ENCODE measurements at places on chromosomes 12 and 14. TPM values are rescaled to one million over a fixed set of nuclear protein-coding genes. Genes with fewer than 3 reads are reported as not detected.
A peak's percentile ranks its signal among the peaks of the same experiment; 100 is the strongest.

DNA sequence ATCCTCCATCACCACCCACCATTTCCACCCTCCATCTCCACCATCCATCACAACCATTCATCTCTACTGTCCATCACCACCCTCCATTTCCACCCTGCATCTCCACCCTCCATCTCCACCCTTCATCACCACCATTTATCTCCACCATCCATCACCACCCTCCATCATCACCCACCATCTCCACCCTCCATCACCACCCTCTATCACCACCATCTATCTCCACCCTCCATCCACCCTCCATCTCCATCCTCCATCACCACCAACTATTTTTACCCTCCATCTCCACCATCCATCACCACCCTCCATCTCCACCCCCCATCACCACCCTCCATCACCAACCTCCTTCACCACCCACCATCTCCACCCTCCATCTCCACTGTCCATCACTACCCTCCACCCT, 4.7 kb upstream of the CEP170B start:
- no peaks in the 10 kb centered on the region for H3K4me1 ChIP-seq
- no peak for DNase-seq
- H3K27ac ChIP-seq = no peak overlapping the region
- no peaks in the 10 kb centered on the region for H3K36me3 ChIP-seq
- H3K4me3 ChIP-seq = no peak overlapping the region

DNA sequence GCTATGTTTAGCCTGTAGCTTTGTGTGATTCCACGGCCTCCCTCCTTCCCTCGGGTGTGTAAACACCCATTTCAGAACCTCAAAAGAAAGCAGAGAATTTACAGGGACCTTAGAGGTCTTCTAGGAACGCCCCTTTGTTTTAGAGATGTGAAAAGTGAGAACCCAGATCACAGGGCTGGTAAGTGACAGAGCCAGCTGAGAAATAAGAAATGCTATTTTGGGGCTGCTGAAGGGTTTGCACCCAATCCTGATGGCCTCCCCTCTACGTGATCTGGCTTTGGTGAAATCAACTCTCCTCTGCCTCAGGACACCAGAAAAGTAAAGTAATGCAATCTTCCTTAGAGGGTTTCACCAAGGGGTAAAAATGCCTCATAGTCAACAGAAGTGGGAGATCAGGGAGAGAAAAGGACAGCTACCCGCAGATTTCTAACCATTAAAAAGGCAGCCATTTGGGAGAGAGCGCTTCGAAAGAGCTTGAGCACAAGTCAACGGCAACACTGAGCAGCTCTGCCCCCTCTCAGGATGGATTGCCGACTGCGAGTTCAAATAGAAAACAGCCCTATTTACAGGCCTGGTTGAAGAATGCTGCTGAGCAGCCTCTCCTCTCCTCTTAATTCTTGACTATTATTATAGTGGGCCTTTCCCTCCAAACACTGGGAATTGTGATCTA, 78.5 kb upstream of the RASSF3 start:
- H3K27me3 ChIP-seq = no peaks in the 10 kb centered on the region
- H3K27ac ChIP-seq = no peak overlapping the region
- no peaks in the 10 kb centered on the region for H3K36me3 ChIP-seq
- H3K4me3 ChIP-seq = no peak overlapping the region

GRCh38 chr14:99971087-99971940, 93.9 kb upstream of the EVL start:
- no peaks in the 10 kb centered on the region for H3K36me3 ChIP-seq
- H3K27ac ChIP-seq = peak overlapping the region; percentile 77
- peak; percentile 95 for DNase-seq
- H3K27me3 ChIP-seq = no peaks in the 10 kb centered on the region

DNA sequence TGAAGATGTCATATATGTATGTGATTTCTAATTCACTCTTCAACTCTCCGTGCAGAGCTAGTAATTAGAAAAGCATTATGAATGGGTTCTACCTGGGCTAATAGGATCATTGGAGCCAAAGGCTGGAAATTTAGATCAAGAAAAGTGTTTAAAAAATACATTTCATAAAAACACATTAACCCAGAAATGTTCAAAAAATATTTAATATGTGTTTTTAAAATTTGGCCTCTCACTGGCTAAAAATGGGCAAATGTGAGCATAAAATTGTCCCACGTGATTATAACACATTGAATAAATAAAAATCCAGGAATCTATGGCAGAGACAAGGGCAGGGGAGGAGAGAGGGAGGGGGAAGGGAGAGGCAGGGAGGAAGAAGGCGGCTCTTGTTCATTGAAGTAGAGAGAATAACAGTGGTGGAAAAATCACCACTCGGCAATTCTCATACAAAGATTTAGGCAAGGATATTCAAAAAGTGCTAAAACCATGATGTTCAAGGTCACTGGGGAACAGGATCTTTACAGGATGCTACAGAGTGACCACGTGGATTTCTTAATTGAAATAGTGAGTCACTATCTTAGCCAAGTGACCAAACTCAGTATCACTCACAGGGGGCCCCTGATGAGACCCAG, 38.8 kb downstream of the FBXO21 start:
- peaks cover 39% of the 10 kb centered on the region for H3K36me3 ChIP-seq
- H3K27me3 ChIP-seq = no peaks in the 10 kb centered on the region
- no peak overlapping the region for H3K27ac ChIP-seq
- DNase-seq = no peak

DNA sequence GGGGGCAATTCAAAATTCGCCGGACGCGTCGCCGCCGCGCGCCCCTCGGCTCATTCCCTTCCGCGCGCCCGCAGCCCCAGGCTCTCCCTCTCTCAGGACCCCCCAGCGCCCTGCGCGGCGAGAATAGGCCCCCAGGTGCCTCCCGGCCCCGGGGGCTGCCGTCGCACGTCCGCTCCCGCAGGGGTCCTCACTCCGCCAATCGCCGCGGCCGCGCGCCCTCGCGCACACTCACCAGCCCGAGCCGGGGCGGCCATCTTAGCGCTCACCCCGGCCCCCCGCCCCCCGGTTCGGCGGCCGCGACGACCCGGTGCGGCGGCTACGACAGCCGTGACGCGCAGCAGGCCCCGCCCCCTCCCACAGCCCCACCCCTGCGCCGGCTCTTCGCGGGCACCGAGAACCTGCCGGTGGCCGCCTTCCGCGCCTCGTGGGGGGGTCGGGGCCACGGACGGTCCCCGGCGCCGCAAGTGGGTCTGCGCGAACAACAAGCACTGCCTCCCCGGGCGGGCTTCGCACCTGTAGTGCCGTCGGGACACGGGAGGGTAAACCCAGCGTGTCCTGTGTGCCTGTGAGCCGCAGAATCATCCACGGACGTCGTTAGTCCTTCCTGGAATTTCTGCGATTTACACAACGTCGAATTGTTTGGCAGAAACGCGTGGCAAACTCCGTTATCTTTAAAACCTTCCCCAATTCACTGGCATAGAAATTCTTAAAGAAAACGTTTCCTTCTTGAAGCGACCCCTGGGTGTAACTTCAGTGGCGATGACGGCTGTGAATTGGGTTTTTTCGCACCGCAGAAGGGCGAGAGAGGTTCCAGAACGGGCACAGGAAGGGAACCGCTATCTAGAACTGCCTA, 2.5 kb downstream of the USP44 start:
- peak overlapping the region; percentile 95 for H3K27ac ChIP-seq
- H3K27me3 ChIP-seq = peaks cover 49% of the 10 kb centered on the region
- H3K36me3 ChIP-seq = no peaks in the 10 kb centered on the region
- peak; percentile 66 for DNase-seq
- peak overlapping the region; percentile 92 for H3K4me3 ChIP-seq

DNA sequence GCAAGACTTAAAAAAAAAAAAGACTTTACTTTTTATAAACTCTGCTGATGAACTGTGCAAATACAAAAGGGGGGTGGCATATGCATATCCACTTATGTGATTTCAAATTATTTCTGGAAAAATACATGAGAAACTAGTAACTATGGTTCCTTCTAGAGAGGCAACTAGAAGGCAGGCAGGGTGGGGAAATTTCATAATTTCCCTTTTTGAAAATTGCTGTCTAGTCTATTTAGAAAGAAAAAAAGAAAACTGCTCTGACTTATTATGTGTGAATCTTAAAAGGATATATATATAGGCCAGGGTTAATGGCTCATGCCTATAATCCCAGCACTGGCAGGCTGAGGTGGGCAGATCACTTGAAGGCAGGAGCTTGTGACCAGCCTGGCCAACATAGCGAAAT, 42.3 kb downstream of the ANAPC7 start:
- no peak overlapping the region for H3K4me3 ChIP-seq
- DNase-seq = no peak
- H3K27me3 ChIP-seq = no peaks in the 10 kb centered on the region

- peaks cover 7% of the 10 kb centered on the region for H3K27me3 ChIP-seq
- peaks cover 2% of the 10 kb centered on the region for H3K4me1 ChIP-seq
- no peaks in the 10 kb centered on the region for H3K36me3 ChIP-seq
- H3K4me3 ChIP-seq = no peak overlapping the region
- DNase-seq = no peak
Measured at GRCh38 chr12:132287391-132288238, 41.8 kb downstream of the GALNT9 start.

DNA sequence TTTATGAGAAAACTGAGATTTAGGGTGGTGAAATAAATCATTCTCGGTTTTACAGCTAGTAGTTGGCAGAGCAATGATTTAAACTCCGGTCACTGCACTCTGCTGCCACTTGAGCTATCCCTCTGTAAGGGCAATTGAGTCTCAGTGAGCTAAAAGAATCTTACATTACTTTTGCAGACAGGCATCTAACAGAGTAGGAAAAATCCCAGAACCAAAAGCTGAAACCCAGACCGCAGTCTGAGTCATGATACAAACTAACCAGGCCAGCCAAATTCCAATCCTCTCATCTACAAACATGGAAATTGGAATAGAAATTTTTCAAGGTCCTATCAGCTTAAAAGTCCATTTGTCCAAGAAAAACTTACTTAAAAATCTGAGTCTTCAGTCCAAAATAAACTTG, 73.7 kb downstream of the ANKS1B start:
- H3K36me3 ChIP-seq = no peaks in the 10 kb centered on the region
- DNase-seq = peak; percentile 9
- no peaks in the 10 kb centered on the region for H3K4me1 ChIP-seq
- no peak overlapping the region for H3K27ac ChIP-seq

DNA sequence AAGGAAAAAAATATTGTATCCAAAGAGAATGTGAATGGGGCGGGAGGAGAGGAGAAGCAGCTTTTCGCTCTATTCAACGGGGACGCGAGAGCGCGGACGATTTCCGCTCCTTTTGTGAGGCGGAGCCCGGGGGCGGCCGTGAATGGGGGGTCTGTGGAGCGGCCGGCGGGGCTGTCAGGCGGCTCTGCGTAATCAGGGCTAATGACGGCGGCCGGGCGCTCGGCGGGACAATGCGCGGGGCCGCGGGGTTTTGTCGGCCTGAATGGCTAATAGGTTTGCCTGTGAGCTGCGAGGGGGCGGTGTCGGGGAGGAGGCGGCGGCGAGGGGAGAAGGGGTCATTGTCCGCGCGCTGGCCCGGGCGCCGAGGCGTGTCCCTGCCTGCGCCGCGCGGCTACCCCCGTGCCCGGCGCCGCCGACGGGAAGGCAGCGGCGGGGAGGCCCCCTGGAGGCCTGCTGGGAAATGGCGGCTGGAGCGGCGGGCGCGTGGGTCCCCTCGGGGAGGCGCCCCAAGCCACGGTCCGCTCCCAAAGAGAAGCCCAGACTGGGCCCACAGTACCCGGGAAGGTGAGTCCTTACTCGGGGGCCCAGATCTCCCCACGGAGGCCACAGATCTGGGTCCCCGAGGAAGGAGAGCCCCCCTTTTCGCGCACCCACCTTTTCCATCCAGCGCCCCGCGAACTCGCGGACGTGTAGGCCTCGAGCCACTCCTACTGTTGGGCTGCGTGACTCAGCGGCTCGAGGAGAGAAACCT, 6.0 kb downstream of the SIX6 start:
- H3K4me3 ChIP-seq = no peak overlapping the region
- peaks cover 11% of the 10 kb centered on the region for H3K4me1 ChIP-seq
- H3K36me3 ChIP-seq = no peaks in the 10 kb centered on the region
- peak; percentile 69 for DNase-seq

DNA sequence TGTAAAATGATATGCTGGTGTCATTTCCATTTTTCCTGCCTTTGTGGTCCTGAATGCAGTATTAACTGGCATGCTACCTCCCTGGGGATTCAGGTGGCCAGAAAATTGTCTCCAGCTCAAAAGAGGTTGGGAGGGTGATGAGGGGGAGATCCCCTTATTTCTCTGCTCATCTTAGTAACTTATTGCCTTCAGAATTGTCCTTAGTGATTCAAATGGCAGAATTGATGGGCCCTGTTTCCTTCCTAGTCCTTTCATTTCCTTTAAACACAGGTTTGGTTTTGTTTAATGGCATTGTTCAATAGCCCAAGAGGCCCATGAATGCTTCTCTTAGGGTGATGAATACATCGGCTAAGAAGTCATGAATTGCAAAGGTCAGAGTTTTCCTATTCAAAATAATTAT, 207.0 kb downstream of the SLC41A2 start:
- peaks cover 5% of the 10 kb centered on the region for H3K4me1 ChIP-seq
- no peak overlapping the region for H3K4me3 ChIP-seq
- H3K27ac ChIP-seq = no peak overlapping the region
- no peaks in the 10 kb centered on the region for H3K36me3 ChIP-seq
- H3K27me3 ChIP-seq = no peaks in the 10 kb centered on the region
- no peak for DNase-seq

DNA sequence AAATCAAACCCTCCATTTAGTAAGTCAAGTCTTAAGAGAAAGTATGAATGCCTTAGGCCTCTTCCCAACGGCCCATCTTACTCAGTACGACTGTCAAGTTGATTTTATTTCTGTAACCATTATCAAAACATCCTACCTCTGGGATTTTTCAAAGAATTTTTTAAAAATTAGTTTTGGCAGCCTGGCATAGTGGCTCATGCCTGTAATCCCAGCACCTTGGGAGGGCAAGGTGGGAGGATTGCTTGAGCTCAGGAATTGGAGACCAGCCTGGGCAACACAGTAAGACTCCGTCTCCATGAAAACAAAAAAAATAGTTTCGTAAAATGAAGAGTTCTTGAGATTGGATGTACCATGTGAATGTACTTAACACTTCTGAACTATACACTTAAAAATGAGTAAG, 4.1 kb downstream of the FGD6 start:
- no peak for DNase-seq
- peaks cover 2% of the 10 kb centered on the region for H3K36me3 ChIP-seq
- H3K27ac ChIP-seq = no peak overlapping the region
- H3K27me3 ChIP-seq = no peaks in the 10 kb centered on the region

GRCh38 chr12:54351341-54351740, 12.9 kb downstream of the GPR84 start:
- DNase-seq = no peak
- no peak overlapping the region for H3K27ac ChIP-seq
- peaks cover 9% of the 10 kb centered on the region for H3K4me1 ChIP-seq
- peaks cover 33% of the 10 kb centered on the region for H3K36me3 ChIP-seq
- no peaks in the 10 kb centered on the region for H3K27me3 ChIP-seq
- no peak overlapping the region for H3K4me3 ChIP-seq

DNA sequence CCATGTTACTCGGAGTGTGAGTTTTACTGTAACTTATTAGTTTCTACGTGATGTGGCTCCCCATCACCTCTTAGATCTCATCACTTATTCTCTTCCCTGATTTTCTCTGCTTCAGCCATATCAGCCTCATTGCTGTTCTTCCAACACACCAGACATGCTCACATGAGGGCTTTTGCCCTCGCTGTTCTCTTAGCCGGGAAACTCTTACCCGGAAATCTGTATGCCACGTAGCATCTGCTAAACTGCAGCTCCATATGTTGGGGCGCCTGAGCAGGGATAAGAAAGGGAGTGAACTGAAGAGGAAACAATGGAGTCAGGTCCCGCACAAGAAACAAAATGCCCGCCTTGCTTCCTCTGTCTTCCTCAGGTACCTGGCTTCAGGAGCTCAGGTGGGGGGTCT, 16.6 kb downstream of the SMUG1 start:
- no peaks in the 10 kb centered on the region for H3K36me3 ChIP-seq
- DNase-seq = no peak
- H3K4me3 ChIP-seq = no peak overlapping the region

NTS gene
- 0.86 TPM for total RNA-seq

PPP1R36 gene
- 3.1 TPM for total RNA-seq

TAS2R7 gene
- total RNA-seq = not detected

CCDC175 gene
- total RNA-seq = 0.34 TPM

GNB3 gene
- total RNA-seq = 3.3 TPM

KLRG1 gene
- total RNA-seq = 6.5 TPM
